ENCODE measurements at places on chromosomes 2 and 18.
A peak's percentile ranks its signal among the peaks of the same experiment; 100 is the strongest.

DNA sequence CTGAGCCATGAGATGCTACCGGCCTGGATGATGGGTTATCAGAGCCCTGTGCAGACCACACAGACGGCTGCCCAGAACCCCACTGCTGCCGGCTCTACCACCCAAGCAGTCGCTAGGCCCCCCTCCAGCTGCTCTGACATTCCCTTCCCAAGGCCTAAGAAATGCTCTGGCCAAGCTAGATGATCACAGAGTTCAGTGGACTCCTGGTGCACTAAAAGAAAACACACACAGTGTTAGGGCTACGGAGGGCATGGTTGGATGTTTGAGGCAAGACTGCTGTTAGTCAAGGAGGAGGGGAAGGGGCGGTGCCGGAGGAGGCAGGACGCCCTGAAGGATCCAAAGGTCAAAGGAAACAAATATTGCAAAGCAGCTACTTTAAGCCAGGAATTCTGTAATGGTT is 174.5 kb downstream of the MYCN start:
- no peak for DNase-seq

- peak; percentile 80 for DNase-seq
These were observed 44.5 kb upstream of the SP3 start for GRCh38 chr2:174009488-174010223.

GRCh38 chr2:134133622-134134312 is 120.1 kb upstream of the MGAT5 start:
- no peak for DNase-seq

DNA sequence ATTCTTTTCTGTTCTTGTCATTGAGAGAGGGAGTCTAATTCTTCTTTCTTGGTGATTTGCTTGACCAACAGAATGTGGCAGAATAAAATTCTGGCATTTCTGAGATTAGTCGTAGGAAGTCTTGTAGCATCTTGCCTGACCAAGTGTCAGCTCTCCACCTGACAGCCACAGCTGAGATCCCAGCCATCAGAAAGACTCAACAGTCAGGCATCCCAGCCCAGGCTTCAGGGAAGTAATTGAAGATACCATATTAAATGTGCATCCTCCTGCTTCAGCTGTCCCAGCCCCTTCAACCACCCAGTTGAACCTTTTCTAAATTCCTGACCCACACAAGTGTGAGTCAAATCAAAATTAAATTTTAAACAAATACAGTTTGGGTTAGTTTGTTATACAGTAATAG is 208.3 kb downstream of the PIK3C3 start:
- no peak for DNase-seq

DNA sequence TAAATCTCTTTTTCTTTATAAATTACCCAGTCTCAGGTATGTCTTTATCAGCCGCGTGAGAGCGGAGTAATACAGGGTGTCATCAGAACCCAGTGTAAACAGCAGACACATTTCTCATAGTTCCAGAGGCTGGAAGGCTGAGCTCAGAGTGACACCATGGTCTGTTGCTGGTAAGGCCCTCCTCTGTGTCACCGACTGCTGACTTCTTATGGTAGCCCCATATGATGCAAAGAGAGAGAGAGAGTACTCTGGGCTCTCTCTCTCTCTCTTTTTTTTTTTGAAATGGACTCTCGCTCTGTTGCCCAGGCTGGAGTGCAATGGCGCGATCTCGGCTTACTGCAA is 60.0 kb downstream of the SNORC start:
- no peak for DNase-seq

DNA sequence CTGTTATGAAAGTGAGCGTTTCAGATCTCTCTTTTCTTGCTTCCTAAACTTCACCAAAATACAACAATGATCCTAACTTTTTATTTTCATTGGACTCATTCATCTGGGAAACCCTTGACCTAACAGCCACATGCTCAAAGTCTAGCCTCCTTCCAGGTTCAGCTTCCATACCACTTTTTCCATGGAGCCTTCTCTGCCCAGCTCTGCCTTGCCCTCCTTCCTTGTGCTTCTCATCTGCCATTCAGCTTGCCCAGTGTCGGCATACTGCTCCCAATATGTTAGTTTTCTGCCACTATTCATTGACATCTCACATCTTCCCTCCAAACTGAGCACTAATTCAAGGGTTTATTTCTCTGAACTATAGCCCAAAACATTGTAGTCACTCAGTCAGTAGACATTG is 214.7 kb downstream of the RAD51AP2 start:
- DNase-seq = no peak

- DNase-seq = no peak
These were observed 260.3 kb downstream of the TPGS2 start for GRCh38 chr18:36568487-36568886.

GRCh38 chr2:114089636-114090319 is 199.9 kb downstream of the ACTR3 start:
- peak; percentile 51 for DNase-seq

GRCh38 chr2:143261986-143262385 is 132.8 kb downstream of the ARHGAP15 start:
- peak; percentile 4 for DNase-seq

- DNase-seq = no peak
These were observed 105.1 kb upstream of the STON1 start for GRCh38 chr2:48424866-48425265.

- DNase-seq = no peak
These were observed 11.4 kb downstream of the ALPG start for GRCh38 chr2:232418056-232418455.

GRCh38 chr2:216464104-216464720 is 34.4 kb upstream of the RPL37A start:
- DNase-seq = no peak

DNA sequence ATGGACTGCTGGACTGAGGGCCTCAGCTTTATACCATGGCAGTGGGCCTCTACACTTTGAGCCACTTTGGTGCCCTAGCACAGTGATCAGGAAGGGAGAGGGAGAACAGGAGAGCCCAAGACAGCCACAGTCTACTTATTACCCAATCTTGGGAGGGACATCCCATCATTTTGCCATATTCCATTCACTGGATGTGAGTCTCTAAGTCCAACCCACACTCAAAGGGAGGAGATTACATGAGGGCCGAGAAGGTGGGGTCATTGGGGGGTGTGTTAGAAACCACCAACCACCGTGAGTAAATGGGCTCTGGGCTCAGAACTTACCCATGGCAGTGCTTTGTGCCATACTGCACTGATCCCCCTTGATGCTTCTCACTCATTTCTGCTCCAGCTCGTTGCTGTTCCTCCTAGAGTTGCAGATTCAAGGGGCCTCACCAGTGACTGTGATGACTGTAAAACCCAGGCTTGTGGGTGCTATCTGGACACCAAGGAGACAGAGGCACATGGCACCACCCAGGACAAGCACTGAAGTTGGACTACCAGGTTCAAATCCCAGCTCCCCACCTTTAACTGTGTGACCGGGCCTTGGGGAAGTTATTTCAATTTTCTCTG is 97.6 kb upstream of the RAB6C start:
- DNase-seq = no peak

- DNase-seq = no peak
These were observed 31.2 kb downstream of the PIEZO2 start for GRCh38 chr18:11118051-11118766.

DNA sequence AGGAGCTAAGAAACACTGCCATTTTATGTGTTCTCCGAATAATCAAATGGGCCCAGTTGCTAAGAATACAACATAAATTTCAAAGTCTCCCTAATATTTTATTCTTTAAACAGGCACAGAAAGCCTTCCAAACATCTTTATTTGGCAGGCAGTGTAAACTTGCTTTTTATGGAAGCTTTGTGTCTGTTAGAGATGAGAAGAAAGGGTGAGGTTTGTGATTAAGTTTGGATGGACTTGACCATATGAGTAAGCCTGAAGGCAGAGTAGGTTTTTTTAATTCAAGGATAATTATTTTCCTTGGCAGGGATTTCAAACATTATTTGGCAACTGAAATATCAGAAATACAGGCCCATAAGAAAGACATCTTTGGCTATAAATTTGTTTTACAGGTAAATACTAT is 62.9 kb downstream of the COX7A2L start:
- peak; percentile 29 for DNase-seq

DNA sequence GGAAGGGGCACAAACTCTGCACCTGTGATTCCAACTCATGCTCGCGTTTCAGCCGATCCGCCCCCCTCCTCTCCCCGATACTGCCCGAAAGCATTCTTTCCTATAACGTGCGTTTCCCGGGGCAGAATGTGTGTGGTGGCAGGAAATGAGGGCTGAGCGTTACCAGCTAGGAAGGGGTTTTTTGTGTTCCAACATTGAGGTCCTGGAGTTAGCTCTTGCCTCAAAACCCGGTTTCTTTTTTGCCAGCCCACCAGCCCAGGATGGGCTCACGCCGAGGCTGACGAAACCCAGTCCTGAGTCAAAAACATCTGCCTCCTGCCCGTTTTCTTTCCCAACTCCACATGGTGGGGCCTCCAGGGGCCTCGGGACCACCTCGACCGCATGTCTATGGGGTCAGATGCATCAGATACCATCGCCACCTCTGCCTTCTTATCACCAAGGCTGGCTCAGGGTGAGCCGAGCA is 113.7 kb upstream of the COPS8 start:
- no peak for DNase-seq
